ENCODE measurements at places on chromosomes 13 and 19.
A peak's percentile ranks its signal among the peaks of the same experiment; 100 is the strongest.

- DNase-seq: no peak
These were observed 17.7 kb downstream of the LIPE start for GRCh38 chr19:42409477-42409876.

GRCh38 chr13:61370520-61370919, 45.1 kb downstream of the PCDH20 start:
- peak; percentile 10 for DNase-seq

- DNase-seq: no peak
These were observed 45.0 kb downstream of the FLT3 start for GRCh38 chr13:28055357-28055756.

DNA sequence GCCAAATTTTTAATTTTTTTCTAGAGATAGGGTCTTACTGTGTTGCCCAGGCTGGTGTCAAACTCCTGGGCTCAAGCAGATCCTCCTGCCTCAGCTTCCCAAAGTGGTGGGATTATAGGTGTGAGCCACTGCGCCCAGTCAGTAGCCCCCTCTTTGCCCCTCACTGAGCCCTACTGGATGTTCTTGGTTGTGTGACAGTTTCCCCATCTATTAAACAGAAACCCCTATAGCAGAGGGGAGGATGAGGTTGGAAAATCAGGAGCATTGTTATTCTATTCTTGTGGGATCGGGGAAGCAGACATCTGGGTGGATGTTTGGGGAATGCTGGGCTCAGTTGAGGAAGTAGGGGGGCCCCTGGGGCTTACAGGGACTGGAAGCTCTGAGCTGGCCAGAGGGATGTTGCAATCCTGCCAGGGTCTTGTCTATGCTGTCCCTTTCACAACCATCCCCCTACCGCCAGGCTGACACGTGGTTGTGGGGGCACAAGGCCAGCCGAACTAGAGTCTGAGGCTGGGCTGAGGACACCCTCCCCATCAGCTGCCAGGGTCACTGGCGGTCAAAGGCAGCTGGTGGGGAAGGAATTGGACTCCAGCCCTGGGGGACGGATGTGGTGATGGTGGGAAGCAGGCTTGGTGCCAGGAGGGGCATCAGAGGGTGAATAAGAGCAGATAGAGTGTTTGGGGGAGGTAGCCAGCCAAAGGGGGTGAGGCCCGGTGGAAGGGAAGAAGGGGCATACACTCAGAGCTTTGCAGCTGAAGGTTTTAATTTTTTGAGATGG, 10.9 kb downstream of the APOC1 start:
- DNase-seq: no peak

DNA sequence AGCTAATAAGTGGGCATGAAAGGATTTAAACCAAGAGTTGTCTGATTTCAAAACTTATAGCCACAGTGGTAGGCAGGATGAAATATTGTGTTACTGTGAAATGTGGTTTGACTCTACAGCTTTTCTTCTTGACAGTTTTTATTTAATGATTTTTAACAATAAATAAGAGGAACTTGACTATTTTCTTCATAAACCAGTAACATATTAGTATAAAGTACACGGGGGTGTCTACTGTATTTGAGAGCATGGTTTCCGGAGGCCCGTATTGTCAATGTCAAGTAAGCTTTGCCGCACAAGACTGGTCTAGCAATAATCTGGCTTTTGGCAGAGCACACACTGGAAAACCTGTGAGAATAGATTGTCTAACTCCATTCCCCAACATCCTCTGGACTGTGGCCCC, 894.5 kb downstream of the PCDH9 start:
- DNase-seq: no peak

- DNase-seq: no peak
These were observed 9.9 kb upstream of the ZNF90 start for GRCh38 chr19:20067943-20068342.

- peak; percentile 18 for DNase-seq
These were observed 181.9 kb downstream of the PCDH9 start for GRCh38 chr13:67048084-67048820.

GRCh38 chr13:33537676-33538075, 252.1 kb upstream of the STARD13 start:
- DNase-seq: no peak

DNA sequence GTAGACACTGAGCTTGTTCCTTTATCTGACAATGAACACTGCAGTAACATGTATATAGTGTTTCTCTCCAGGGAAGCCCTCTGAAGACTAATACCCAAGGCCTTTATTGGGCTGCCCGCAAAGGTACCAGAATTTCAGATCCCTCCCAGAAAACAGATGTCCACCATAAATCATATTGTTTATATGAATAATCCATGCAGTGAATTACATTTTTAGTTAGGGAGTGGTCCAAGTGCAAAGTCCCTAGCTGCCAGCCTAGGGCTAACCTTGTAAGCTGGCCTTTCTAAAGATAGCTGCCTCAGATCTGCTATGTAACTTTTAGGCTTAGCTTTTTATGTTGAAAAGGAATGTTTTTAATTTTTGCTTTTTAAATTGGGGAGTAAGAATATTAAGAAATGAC, 44.7 kb downstream of the TDRD3 start:
- no peak for DNase-seq

DNA sequence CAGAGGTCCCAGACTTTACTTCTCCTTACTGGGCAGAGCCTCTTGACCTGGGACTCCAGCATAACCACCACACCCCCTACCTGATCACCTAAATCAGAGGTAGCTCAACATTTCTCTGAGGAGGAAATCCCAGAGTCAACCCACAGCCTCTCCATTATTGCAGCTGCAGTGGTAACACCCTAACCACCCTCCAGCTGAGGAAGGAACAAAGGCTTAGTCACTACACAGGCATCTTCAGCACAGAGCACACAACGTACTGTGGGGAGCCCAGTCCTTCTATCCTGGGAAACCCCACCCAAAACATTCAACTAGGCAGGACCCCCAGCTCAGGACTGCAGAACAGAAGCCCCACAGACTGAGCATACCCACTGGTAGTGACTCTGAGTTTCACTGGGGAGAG, 824.7 kb upstream of the SLITRK5 start:
- no peak for DNase-seq

DNA sequence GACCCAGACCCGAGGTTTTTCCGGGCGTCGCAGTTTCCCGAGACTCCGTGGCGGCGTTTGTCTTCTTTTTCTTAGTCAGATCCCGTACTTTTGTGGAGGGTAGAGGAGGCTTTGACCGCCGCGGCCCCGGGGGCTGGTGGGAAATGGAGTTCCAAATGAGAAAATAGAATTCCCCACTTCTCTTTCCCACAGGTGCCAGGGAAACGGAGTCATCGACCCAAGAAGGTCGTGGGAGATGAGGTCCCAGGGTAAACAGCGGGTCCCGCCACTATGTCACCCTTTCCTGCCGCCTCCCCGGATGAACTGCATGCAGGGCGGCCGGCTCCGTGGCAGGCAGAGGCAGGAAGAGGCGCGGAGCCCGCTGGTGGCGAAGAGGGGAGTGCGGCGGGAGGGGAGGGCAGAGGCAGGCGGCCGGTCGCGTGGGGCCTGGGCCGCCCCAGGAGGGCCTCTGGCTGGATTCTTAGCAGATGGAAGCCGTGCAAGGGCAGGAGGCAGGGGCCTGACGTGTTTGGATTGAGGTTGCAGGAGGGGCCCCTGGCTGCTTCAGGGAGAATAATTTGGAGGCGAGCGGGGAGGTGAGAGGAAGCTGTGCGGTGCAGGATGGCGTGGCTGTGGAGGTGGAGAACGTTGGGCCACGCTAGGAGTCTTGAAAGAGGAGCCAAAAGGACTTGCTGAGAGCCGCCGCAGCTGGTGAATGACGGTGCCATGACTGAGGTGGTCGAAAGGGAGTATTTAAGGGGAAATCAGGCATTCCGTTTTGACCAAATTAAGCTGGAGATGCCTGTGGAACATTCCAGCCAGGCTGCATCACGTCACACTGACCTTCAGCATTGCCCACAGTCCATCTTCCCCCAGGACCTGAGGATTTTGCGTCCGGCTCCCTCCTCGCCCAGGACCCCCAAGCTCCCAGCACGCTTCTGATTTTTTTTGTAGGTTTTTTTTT, 11.7 kb downstream of the CYTH2 start:
- no peak for DNase-seq

DNA sequence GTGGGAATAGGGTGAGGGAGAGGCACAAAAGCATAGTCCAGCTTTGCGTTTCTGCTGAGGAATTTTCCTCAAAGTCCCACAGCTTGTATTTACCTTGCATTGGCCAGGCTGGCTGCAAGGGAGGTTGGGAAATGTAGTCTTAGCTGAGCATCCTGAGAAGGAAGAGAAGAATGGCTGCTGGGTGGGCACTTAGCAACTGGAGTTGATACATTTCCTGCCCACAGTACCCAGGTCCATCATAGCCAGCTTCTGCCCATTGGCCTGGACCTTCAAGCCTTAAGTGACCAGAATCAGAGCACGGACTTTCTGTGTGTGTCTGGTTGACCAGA, 112.4 kb downstream of the SIPA1L3 start:
- no peak for DNase-seq

- no peak for DNase-seq
These were observed 304.9 kb downstream of the PCDH20 start for GRCh38 chr13:61110732-61111131.

GRCh38 chr19:934197-934840, 8.5 kb downstream of the ARID3A start:
- DNase-seq: no peak

GRCh38 chr19:43675269-43675879, 5.4 kb upstream of the PLAUR start:
- peak; percentile 98 for DNase-seq

GRCh38 chr13:21595546-21595822, 8.5 kb downstream of the MICU2 start:
- no peak for DNase-seq

GRCh38 chr13:36192166-36192565, 22.2 kb downstream of the SOHLH2 start:
- no peak for DNase-seq

GRCh38 chr19:48619692-48620585, 633 bp downstream of the SPHK2 start:
- peak; percentile 26 for DNase-seq

DNA sequence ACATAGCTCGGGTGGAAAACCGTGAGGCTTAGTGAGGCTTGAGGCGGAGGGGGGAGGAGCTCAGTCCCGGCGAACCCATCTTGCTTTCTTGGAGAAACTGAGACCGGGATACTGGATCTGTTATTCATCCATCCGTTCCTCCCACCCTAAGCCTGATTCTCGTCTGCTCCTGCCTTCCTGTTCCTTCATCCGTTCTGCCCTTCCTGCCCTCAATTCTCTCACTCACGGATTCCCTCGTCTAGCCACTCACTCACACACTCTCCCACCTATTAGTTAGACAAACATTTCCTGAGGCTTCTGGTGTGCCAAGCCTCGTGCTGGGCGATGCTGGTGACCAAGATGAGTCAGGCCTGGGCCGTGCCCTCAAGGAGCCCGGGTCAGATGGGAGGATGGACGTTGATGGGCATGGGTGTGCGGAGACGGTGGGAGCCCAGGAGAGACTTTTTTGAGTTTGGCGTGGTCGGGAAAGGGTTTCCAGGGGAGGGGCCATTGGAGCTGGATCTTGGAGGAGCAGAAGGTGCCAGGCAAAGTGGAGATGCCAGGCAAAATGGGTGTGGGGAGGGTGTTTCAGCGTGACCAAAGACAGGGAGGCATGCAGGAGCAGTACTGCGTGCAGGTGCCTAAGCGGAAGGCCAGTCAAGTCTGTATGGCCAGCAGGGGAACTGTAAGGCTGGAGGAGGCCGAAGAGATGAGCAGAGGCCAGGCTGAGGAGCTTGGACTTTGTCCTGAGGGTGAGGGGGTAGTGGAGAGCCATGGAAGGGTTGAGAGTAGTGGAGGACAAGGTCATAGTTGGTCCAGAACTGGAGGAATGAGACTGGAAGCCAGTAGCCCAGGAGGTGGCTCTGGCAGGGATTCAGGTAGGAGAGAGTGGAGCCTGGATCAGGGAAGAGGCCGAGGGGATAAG, 7.4 kb upstream of the CNFN start:
- no peak for DNase-seq

- peak; percentile 0 for DNase-seq
These were observed 701.4 kb downstream of the FGF9 start for GRCh38 chr13:22372261-22372660.

DNA sequence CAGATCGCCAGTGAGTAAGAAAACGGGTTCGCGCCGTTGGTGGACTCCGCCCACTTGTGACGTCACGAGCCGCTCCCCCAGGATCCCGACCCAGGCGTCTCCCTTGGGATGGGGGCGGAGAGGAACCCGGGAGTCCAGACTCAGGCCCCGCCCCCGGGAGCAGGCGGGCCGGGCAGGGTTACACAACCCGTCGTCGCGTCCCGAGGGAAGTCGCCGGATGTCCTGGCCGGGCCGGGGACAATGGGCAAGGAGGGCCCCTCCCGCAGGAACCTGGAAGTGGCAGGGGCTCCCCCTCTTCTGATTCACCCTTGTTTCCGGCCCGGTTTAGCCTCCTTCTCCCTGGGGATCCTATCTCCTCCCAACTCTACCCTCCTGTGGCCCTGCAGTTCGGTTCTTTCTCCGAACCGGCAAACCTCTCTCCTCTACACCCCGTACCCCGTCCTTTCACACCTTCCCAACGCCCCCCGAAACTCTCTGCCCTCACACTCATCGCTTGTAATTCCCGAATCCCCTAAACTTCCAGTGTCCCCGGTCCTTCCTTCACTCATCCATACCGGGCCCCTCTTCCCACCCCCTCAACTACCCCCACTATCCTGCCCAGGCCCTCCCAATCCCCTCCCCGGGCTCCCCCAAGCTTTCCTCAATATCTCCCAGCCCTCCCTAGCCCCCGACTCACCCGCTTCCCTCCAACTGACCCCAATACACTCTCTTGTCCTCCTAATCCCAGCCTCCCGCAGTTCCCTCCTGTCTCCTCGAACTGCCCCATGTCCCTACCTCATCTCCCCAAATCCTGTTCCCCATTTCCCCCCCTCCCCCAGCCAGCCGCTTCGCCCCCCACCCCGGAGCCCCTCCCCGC, 20.0 kb upstream of the ERCC1 start:
- peak; percentile 98 for DNase-seq

DNA sequence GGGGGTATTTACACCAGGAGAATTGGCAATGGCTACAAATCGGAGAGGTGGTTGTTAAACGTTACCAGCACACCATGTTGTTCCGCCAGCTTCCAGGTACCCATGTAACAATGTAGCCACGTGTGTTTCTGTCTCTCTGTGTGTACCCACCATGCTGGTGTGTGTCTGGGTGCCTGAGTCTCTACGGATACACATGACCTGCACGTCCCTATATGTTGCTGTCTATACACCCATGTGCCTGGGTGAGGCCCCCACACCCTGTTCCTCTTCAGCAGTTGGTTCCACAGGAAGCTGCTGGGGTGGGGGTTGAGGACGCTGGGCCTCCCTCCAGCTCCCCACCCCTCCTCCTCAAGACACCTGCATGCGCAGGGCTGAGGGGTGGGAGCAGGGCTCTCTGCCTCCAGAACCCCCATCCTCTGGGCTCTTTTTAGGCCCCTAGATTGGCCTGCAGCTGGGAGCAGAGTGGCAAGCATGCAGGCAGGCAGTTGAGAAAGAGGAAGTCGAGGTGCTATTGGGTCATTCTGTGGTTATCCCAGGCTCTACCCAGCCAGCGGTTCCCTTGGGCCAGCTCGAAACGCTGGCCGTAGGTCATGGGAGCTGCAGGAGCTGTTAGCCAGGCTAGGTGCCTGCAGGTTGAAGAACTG, at the start of gene ARHGEF18:
Gene ARHGEF18, plus strand, starts transcription at position 351 of the 644 bp plus-strand sequence. CDS start 13,954 bp downstream, outside the sequence.
- no peak for DNase-seq

- DNase-seq: no peak
These were observed 14.9 kb downstream of the MAP2K2 start for GRCh38 chr19:4108767-4109625.

GRCh38 chr19:31105761-31106160, 243.5 kb downstream of the TSHZ3 start:
- no peak for DNase-seq

GRCh38 chr19:42626181-42626580, 31.5 kb upstream of the CEACAM8 start:
- DNase-seq: no peak

Data from MCF 10A (cell line).